ENCODE measurements at places on chromosomes 1 and 21. TPM values are rescaled to one million over a fixed set of nuclear protein-coding genes. Genes with fewer than 3 reads are reported as not detected.

- H3K4me3 ChIP-seq, result no peak overlapping the region
- H3K4me1 ChIP-seq, result no peaks in the 10 kb centered on the region
- H3K27ac ChIP-seq, result no peak overlapping the region
- no peaks in the 10 kb centered on the region for H3K27me3 ChIP-seq
- DNase-seq, result no peak
Observed at GRCh38 chr21:40029888-40030287, 162.7 kb downstream of the PCP4 start.

GRCh38 chr1:236381565-236382158 is 12.4 kb upstream of the EDARADD start:
- no peaks in the 10 kb centered on the region for H3K27me3 ChIP-seq
- DNase-seq, result no peak
- no peak overlapping the region for H3K27ac ChIP-seq

- no peak for DNase-seq
- no peak overlapping the region for H3K4me3 ChIP-seq
- no peak overlapping the region for H3K27ac ChIP-seq
- H3K36me3 ChIP-seq, result no peaks in the 10 kb centered on the region
- H3K27me3 ChIP-seq, result peaks cover 28% of the 10 kb centered on the region
Observed at GRCh38 chr1:20430355-20431175, 55.4 kb downstream of the CAMK2N1 start.

Gene PLEKHN1
- total RNA-seq, result not detected

DNA sequence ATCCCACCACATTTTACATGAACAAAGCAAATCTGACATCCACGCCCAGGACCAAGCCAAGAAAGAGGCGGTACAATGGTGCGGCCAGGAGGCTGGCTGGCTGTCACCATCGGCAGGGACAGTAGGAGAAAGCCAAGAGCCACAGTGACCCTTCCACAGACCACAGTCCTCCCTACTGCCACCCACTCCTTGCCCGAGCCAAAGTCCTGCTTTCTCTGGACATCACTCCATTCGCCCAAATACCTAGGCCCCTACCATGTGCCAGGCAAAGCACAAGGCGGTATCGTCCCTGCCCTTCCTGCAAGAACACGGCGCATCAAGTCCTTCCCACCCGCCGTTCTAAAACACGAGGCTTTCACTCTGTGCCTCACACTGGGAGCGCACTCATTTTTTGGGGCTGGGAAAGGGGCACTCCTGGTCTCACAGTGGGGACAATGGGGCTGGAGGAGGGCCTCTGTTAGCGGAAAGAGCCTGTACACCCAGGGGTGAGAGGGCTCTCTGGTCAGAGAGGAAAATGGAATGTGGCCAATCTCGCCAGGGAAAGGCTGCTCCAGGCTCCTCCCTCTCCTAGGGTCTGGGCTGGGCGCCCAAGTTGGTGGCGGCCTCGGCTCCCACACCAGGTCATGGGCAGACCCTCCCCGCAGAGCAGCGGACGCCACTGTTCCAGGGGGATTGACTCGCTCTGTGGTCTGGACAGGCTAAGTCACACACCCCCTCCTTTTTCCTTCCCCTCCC is 26.5 kb downstream of the SSBP3 start:
- no peaks in the 10 kb centered on the region for H3K27me3 ChIP-seq
- peaks cover 81% of the 10 kb centered on the region for H3K4me1 ChIP-seq
- no peaks in the 10 kb centered on the region for H3K36me3 ChIP-seq
- DNase-seq, result no peak
- H3K4me3 ChIP-seq, result peak overlapping the region; percentile 39

GRCh38 chr1:8598783-8599182 is 218.7 kb downstream of the RERE start:
- no peaks in the 10 kb centered on the region for H3K27me3 ChIP-seq
- DNase-seq, result no peak
- peak overlapping the region; percentile 50 for H3K27ac ChIP-seq

GRCh38 chr1:102178480-102178879 is 181.8 kb upstream of the OLFM3 start:
- no peaks in the 10 kb centered on the region for H3K36me3 ChIP-seq
- no peaks in the 10 kb centered on the region for H3K4me1 ChIP-seq
- no peak for DNase-seq
- no peak overlapping the region for H3K27ac ChIP-seq
- H3K27me3 ChIP-seq, result no peaks in the 10 kb centered on the region
- H3K4me3 ChIP-seq, result no peak overlapping the region

Gene COL16A1
- 14.2 TPM for total RNA-seq

- no peak overlapping the region for H3K4me3 ChIP-seq
- H3K36me3 ChIP-seq, result peaks cover 37% of the 10 kb centered on the region
- no peak for DNase-seq
- H3K27me3 ChIP-seq, result no peaks in the 10 kb centered on the region
- no peaks in the 10 kb centered on the region for H3K4me1 ChIP-seq
Observed at GRCh38 chr1:202723708-202724107, 13.5 kb upstream of the SYT2 start.

DNA sequence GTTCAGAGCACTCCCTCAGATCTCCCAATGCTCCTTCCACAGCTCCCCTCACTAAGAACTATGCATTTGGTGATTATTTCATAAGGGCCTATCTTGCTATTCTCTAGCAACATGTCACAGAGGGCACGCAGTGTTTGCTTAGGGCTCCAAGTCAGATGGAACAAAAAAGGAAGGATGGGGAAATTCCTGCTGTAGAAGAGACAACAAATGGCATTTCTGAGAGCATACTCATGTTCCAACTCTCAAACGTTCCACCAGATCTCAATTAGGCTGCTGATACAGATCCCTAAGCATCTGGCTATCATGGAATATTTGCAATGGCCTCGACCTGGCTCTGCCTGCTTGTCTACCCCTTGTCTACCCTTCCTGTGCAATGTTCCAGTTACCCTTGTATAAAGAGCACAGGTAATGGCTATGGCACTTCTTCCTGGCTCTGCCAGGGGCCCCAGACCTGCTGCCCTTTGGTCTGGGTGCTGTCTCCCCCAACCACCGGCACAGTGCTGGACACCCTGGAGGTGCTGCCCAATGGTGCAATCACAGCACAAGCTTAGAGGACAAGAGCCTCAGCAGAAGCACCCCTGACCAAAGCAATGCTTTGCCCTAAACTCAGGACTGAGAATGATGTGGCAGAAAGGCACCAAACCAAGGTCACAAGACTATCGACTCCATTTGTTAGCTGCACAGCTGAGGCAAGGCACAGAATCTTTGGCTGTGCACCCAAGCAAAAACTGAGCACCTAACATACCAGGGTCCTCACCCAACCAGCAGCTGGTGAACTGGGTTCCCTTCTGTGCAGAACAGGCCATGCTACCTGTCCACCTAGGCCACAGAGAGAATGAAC is 3.6 kb downstream of the PARP1 start:
- peaks cover 63% of the 10 kb centered on the region for H3K4me1 ChIP-seq
- H3K4me3 ChIP-seq, result no peak overlapping the region
- DNase-seq, result no peak

- H3K27me3 ChIP-seq, result peaks cover 3% of the 10 kb centered on the region
- H3K4me3 ChIP-seq, result no peak overlapping the region
- no peaks in the 10 kb centered on the region for H3K36me3 ChIP-seq
- H3K27ac ChIP-seq, result no peak overlapping the region
Observed at GRCh38 chr1:204885790-204886189, 15.1 kb downstream of the NFASC start.

DNA sequence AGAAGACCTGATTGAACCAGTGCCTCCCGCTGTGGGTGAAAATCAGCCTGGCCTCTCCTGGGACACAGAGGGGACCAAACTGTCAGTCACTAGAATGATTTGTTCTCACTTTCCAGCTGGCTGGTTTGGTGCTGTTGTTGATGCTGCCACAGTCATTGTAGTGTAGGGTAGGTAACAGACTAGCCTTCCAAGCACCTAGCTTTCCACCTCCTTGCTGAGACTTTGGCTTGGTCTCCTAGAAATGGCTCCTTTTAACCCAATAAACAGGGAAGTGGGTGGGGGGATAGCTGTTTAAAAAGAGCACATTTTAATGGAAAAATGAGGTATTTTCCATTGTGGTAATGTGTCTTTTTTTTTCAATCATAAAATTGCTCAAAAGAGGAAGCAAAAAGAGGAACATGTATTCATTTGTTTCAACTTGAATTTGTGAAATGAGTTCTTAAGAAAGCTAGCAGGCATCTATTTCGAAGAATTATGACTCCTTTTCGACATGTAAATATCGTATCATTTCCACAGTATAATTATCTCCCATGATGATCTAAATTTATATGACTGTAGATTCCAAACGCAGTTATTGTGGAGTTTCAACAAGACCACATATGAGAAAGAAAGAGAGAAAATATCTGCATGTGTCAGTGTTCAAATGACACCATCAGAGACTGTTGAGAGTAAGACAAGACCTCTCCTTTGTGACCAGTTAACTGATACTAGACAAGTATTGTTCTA is 190.1 kb downstream of the HLX start:
- no peak for DNase-seq
- H3K27ac ChIP-seq, result no peak overlapping the region
- no peaks in the 10 kb centered on the region for H3K4me1 ChIP-seq

- H3K27ac ChIP-seq, result no peak overlapping the region
- peaks cover 45% of the 10 kb centered on the region for H3K4me1 ChIP-seq
- no peaks in the 10 kb centered on the region for H3K36me3 ChIP-seq
- no peak for DNase-seq
- H3K4me3 ChIP-seq, result no peak overlapping the region
Observed at GRCh38 chr1:41485605-41486004, 1.1 kb upstream of the EDN2 start.

DNA sequence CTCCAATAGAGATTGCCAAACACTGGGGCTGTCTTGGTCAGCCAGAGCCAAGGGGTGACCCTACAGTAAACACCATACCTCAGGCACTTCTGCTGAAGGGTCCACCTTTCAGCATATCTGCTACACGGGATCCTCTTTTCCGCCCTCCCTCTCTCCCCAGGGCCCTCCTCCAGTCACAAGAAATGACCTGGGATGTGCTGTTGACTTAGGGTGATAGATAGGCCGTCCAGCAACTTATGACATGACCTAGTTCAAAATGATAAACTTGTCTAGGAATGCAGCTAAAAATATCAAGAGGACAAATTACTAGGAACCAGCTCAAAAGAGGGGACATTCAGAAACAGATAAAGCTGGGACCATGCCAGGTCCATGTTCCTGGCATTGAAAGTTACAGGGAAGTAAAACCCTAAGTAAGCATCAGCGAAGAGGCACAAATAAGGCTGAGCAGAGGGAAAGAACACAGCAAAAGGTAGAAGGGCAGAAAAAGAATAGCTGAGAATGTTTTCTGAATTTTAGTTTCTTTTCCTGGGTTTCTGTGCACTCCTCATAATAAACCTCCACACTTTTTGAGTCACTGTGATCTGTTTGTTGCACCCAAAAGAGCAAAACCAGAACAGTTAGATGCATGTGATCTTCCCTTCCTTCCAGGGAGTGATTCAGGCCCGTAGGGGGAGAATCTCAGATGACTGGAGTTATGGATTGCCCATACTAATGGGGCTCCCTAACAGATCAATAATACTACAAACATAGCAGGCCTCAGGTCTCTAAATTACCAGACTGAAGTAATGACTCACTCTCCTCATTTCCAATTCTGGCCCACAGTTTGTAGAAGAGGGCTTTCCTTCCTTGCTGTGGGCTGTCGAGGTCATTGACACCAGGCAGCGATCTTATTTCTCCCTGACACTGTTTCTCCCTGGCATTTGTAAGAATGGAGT is 48.9 kb upstream of the F3 start:
- peaks cover 4% of the 10 kb centered on the region for H3K27me3 ChIP-seq
- H3K27ac ChIP-seq, result no peak overlapping the region
- no peaks in the 10 kb centered on the region for H3K36me3 ChIP-seq
- DNase-seq, result no peak
- H3K4me3 ChIP-seq, result no peak overlapping the region

DNA sequence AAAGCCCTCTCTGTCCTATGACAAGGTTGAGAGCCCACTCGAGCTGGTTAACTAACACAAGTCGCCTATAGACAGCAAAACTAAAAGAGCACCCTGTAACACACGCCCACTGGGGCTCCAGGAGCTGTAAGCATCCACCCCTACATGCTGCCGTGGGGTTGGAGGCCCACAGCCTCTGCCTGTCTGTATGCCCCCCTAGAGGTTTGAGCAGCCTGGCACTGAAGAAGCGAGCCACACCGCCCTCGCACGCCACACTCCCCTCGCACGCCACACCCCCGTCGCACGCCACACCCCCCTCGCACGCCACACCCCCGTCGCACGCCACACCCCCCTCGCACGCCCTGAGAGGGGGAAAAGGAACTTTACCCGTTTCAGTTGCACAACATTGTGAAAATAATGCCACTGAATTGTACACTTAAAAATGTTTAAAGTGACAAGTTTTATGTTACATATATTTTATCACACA is 13.2 kb upstream of the HMGCL start:
- H3K36me3 ChIP-seq, result no peaks in the 10 kb centered on the region
- H3K27me3 ChIP-seq, result no peaks in the 10 kb centered on the region
- H3K4me3 ChIP-seq, result peak overlapping the region; percentile 62
- H3K4me1 ChIP-seq, result peaks cover 3% of the 10 kb centered on the region
- no peak overlapping the region for H3K27ac ChIP-seq
- DNase-seq, result peak; percentile 70

- H3K36me3 ChIP-seq, result no peaks in the 10 kb centered on the region
- DNase-seq, result no peak
- H3K27me3 ChIP-seq, result no peaks in the 10 kb centered on the region
- no peaks in the 10 kb centered on the region for H3K4me1 ChIP-seq
- no peak overlapping the region for H3K4me3 ChIP-seq
Observed at GRCh38 chr1:247291161-247291560, 35.3 kb downstream of the VN1R5 start.

Gene SPRR2B
- total RNA-seq, result not detected

GRCh38 chr1:198935306-198935921 is 296.6 kb downstream of the PTPRC start:
- H3K36me3 ChIP-seq, result no peaks in the 10 kb centered on the region
- peak overlapping the region; percentile 67 for H3K4me3 ChIP-seq
- H3K27me3 ChIP-seq, result no peaks in the 10 kb centered on the region
- DNase-seq, result peak; percentile 33

DNA sequence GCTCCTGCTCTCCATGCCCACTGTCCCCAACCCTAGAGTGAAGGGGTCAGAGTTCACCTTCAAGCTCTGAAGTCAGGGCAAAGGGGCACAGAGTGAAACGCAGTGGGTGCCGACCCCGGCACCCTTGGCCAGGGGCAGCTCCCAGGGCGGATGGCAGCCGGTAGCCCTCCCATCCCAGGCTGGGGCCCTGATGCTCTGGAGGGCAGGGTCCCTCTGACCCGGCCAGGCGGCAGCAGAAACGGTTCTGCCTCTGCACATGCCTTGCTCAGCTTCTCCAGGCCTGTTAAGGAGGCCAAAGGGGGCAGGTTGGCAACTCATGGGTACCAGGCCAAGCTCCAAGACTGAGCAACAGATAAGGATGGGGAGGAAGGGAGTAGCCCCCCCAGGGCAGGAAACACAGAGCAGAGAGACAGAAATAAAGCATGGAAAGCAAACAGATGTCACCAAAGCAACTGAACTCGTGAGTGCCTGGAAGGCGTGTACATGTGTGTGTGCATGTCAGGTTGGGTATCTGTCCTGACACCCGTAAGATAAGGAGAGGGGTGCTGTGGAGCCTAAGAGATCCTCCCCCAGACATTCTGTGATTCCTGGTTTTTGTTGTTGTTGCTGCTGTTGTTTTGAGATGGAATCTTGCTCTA is 112.3 kb upstream of the IFFO2 start:
- H3K4me1 ChIP-seq, result peaks cover 9% of the 10 kb centered on the region
- H3K27ac ChIP-seq, result no peak overlapping the region
- no peaks in the 10 kb centered on the region for H3K27me3 ChIP-seq
- no peak overlapping the region for H3K4me3 ChIP-seq

Gene CNIH3
- 1.9 TPM for total RNA-seq

Gene C1orf116
- total RNA-seq, result 0.46 TPM

All from psoas muscle (tissue), 8 donors.